ENCODE measurements at places on chromosomes 7 and 10. TPM values are rescaled to one million over a fixed set of nuclear protein-coding genes. Genes with fewer than 3 reads are reported as not detected.

The OPALIN gene
- total RNA-seq = not detected

The ARHGEF35 gene
- 3.6 TPM for total RNA-seq

The PILRA gene
- 0.36 TPM for total RNA-seq

The LOXL4 gene
- total RNA-seq = 28.6 TPM

The SPOCK2 gene
- 0.36 TPM for total RNA-seq

The FAM237B gene
- not detected for total RNA-seq

The ZNF212 gene
- total RNA-seq = 9.0 TPM

The CYP2C18 gene
- not detected for total RNA-seq

The TLL2 gene
- 0.36 TPM for total RNA-seq

The HOXA2 gene
- 0.36 TPM for total RNA-seq

- DNase-seq = no peak
Observed at GRCh38 chr7:12889391-12889790, 202.0 kb downstream of the ARL4A start.

- DNase-seq = peak; percentile 83
Observed at GRCh38 chr7:127389321-127389720, 3.2 kb downstream of the ZNF800 start.

GRCh38 chr7:78151229-78151628 is 352.7 kb downstream of the PHTF2 start:
- DNase-seq = peak; percentile 67

DNA sequence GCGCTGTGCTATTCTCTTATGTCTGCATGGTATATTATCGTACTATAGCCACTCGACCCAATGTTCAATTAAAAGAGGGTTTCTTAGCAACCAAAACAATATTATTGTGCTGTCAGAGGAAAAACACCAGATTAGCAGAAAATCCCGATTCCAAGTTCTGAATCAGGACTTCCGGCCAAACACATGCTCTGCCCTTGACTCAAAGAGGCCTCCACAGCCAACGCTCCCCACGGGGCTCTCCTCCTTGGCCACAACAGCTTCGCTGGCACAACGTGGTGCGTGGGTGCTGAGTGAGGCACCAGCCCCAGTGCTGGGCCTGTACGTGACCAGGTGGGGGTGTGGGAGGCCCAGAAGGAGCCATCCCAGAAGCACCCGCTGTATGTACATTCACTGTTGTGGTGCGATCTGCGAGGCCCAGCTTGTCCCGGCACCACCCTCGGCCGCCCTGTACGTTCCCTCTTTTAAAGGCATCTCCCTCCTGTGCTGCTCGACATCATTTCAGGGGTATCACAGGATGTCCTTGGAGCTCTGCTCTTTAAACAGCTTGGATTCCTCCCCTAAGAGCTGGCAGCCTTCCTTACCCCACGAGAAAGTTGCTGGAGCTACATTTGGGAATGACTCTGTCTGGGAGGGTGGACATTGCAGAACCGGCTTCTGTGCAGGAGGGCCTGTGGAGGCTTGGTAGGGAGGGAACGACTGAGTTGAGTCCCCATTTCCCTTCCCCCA is 736.2 kb downstream of the PARD3 start:
- peak; percentile 88 for DNase-seq

DNA sequence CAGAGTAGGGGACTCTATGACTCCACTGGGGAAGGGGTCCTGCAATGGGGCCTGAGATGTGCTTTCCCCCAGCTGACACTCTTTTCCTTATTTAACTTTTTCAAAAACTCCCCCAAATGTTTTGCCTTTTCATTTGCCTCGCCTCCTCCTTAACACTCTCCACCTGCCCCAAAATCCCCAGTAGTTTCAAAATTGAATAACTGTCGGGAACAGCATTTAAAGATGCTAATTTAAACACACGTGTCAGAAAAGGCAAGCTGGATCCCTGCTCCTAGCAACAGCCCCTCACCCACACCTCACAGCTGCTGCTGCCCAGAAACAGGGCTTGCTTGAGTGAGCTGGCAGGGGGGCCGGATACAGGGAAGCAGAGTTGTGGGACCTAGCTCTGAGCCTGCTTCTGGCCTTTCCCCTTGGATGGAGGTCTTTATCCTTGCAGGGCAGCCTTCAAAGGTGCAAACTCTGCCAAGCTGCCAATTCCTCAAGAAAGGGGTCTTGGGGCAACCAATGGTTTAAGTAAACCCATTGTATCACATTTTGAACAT is 115.3 kb downstream of the KCNMA1 start:
- DNase-seq = no peak

DNA sequence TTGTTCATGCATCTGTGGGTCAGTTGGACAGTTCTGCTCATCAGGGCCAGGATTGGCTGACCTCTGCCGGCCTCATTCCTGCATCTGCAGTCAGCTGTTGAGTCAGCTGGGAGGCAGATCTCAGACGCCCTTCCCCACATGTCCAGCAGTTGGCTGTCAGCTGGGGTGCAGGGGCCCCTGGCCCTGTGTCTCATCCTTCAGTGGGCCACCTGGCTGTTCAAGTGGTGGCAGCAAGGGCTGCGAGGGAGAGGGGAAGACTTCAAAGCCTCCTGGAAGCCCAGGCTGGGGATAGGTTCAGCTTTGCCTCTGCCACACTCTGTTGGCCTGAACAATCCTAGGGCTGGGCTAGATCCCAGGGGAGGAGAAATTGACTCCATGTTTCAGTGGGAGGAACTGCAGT is 33.2 kb downstream of the TACR2 start:
- DNase-seq = peak; percentile 92

DNA sequence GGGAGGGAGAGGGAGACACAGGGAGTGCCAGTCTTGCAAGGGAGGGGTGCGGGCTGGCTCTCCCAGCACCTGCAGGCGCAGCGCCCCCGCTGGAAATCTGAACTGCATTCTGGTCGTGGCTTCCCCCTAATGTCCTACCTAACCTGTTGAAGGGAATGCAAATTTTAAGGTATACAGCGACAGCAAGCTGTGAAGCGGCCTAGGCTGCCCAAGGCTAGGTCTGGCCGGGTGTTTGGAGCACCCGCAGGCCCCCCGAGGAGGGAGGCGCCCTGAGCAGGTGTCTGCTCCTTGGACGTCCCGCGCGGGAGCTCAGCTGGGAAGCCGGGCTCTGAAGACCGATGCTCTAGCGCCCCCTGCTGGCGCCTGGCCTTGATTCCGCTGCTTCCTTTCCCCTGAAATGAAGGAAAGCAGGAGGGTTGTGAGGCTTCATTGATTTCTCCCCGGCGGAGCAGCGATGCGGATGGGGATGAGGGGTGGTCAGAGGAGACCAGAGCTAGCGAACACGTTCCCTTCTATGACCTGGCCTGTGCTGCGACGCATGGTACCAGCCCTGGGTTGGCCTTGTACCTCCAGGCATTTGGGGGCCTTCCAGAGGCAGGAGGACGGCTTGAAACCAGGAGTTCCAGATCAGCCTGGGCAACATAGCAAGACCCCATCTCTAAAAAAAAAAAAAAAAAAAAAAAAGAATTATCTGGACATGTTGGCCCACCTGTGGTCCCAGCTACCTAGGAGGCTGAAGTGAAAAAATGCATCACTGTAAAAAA is 601.3 kb downstream of the GALNT17 start:
- DNase-seq = peak; percentile 95

- DNase-seq = no peak
Observed at GRCh38 chr7:111846898-111847297, 284.6 kb upstream of the IMMP2L start.

GRCh38 chr7:84906889-84907288 is 280.0 kb downstream of the SEMA3D start:
- DNase-seq = no peak

- DNase-seq = peak; percentile 87
Observed at GRCh38 chr10:36634916-36635315, 490.5 kb upstream of the ANKRD30A start.

DNA sequence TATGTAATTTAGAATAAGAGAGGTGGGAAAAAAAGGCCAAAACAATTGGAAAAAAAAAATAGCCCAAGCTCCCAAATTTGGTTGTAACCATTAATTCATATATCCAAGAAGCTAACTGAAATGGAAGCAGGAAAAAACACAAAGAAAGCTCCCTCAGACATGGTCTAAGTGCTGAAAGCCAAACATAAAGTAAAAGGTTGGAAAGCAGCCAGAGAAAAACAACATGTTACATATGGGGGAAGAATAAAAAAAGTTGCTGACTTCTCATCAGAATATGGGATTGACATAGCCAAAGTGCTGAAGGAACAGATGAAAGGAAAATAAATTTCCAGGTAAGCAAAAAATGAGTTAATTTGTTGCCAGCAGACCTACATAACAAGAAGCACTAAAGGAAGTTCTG is 40.3 kb downstream of the PDZD8 start:
- no peak for DNase-seq

- peak; percentile 46 for DNase-seq
Observed at GRCh38 chr10:73824146-73824725, 12.8 kb upstream of the NDST2 start.

GRCh38 chr10:73959484-73960243 is 38.3 kb upstream of the VCL start:
- peak; percentile 69 for DNase-seq

- DNase-seq = no peak
Observed at GRCh38 chr10:101494650-101495049, 93.4 kb downstream of the POLL start.

DNA sequence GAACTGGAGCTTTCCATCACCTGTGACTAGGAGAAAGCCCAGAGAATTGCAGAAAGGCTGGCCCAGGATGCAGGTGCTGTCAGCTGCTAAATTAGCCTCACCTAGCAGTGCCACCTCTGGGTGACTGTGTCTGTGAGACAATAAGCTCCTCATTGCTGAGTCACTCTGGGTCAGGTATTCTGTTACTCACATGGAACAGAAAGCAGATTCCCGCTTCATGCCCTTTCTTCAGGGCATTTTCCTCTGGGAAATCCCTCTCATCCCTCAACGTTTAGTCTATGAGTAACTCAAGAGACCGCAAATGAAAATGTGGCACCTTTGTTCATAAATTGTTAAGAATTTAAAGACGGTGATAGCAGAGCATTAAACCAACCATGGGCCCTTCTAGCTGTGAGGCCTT is 184.0 kb downstream of the ADAM12 start:
- DNase-seq = no peak

GRCh38 chr7:47435889-47436312 is 146.0 kb downstream of the TNS3 start:
- peak; percentile 86 for DNase-seq

GRCh38 chr7:1112625-1113547 is 25.0 kb downstream of the GPER1 start:
- DNase-seq = no peak

GRCh38 chr10:98074315-98074911 is 44.0 kb upstream of the CRTAC1 start:
- DNase-seq = no peak

DNA sequence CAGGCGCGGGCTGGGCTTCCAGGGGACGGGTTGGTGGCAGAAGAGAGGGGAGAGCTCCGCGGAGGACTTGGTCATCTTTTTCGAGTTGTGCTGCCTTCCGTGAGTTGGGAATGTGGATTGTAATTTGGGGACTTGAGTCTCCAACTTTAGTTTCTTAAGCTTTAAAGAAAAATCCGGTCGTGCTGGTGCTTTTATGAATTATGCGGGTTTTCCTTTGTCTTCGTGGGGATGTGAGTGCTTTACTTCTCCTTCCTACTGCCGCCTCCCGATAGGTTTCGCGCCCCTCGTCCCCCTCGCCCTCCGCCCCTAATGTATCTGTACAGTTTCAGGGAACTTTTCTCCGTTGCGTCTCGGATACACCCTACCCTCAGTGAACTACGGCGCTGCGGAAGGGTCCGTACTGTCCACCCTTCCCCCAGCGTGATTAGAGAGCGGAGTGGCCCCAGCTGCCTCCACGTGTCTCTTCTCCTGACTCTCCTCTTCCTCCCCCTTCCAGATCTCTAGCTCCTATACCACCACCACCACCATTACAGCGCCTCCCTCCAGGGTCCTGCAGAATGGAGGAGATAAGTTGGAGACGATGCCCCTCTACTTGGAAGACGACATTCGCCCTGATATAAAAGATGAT is 649 bp downstream of the SCD start:
- DNase-seq = peak; percentile 73

DNA sequence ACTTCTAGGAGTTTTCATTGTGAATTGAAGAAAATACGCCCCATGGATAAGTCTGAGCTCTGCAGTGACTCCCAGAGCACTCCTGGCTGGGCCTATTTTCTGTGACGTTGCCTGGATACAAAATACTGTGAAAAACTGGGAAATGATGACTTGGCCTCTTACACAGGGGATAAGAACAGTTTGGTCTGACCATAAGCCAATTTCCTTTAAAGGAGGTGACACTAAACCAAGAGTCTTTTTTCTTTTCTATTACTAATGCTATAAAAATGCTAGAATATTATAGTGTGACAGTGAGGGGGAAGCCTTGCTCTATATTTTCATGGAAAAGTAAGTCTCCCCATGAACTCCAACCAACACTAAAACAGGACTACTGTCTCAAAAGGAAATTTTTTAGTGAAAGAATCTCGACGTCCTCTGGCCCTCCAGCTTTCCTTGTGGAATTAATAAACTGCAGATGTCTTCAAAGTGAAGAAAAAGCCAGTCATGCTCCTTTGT is 45.5 kb downstream of the MYOF start:
- peak; percentile 60 for DNase-seq

DNA sequence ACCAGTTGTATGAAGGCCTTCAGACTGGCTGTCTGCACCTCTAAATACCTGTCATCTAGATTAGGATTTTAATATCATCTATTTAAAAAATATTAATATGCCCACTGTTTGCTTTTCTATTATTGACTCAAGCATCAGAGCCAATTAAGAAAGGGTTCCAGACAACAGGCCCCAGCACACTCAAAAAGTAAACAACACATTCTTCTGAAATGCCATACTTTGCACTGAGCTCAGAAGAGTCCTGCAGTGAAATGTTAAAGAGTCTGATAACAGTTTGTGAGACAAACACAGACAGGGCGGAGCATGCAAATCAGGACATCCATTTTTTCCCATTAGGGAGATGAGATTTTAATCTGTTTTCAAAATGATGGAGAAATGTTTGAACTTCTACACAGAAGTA is 45.9 kb upstream of the KLF6 start:
- DNase-seq = no peak

DNA sequence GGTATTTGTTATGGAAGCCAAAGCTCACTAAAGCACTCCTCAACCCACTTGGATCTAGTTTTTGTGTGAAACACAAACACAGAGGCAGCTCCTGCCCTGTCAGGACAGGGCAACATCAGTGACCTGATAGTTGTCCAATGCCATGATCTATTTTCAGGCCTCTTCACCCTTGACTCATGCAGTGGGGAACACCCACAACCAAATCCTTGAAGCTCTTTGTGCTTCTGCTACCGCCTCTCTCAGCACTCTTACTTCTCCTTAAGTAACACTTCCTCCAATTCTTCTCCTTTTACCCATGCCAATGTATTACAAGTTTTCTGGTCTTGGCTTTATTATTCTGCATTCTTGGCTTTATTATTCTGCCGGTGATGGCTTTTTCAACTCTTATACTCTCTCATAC is 425.3 kb downstream of the INHBA start:
- no peak for DNase-seq

Data from osteoblast (primary cell).